Stimulated activated CD4-positive, alpha-beta T cell treated with anti-CD3 and anti-CD28 coated beads, Interleukin-1b, Interleukin-23, amount 100 ng/mL, for 1 hour (primary cell): ENCODE measurements at places on chromosomes 3 and 15.

DNA sequence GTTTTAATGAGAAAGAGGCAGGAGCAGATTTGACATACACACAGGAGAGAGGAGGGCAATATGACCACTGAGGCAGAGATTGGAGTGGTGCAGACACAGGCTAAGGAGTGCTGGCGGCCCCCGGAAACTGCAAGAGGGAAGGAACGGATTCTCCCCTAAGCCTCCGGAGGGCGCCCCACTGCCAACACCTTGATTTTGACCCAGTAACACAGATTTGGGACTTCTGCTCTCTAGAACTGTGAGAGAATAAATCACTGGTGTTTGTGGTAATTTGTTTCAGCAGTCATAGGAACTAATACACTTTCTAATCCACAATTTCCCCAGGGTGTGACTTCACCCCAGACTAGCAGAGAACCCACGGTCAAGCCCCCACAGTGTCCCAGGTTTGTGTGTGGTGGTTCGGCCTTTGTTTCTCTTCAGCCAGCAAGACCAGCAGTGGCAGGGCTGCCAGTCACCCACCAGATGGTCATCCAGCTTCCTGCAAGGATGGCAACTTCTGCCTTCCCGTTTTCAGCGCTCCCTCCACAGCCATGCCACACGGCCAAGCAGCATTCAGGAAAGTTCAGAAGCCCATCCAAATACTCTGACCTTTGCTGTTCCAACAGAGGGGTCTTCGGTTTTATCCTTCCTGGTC lies 23.6 kb upstream of the TSPAN3 start:
- no peak for DNase-seq

GRCh38 chr15:87628311-87628710 lies 628.2 kb downstream of the NTRK3 start:
- DNase-seq: no peak

- no peak for DNase-seq
Observed at GRCh38 chr3:66498687-66499621, 1.9 kb downstream of the LRIG1 start.

GRCh38 chr3:38651153-38651789 lies 1.8 kb upstream of the SCN5A start:
- peak; percentile 29 for DNase-seq

GRCh38 chr3:2944628-2945027 lies 165.5 kb downstream of the IL5RA start:
- no peak for DNase-seq
